NCI-H526 treated with DMSO at 0.1 percent for 48 hours (cell line): ENCODE measurements at places on chromosomes 16 and 17.

DNA sequence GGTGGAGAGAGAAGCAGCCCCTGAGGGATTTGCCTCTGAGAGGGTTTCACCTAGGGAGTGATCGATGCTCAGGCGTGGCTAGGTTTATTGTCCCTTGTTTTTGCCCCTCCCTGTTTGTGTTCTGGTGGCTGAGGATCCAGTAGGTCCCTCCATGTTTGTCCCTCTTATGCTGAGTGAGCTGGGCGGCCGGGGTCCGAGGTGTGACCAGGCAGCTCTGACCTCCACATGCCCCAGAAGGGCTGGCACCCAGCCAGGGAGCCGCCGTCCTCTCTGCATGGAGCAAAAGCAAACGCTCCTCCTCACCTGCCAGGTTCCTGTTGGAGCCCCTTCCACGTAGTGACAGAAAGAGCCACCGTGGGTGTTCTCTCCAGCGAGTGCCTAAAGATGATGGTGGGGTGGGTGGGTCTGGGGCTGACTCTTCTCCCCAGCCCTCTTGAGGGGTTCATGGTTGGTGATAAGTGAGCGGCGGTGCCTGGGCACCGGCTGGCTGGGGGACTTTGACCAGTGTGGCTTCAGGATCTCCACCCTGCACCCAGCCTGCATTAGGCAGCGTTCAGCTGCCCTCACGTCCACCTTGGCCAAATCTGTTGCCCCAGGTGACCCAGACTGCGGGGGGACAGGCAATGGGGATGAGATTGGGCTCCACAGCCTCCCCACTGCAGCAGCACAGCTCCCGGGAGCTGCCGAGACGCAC is 14.1 kb upstream of the NUDT16L1 start:
- DNase-seq = no peak

DNA sequence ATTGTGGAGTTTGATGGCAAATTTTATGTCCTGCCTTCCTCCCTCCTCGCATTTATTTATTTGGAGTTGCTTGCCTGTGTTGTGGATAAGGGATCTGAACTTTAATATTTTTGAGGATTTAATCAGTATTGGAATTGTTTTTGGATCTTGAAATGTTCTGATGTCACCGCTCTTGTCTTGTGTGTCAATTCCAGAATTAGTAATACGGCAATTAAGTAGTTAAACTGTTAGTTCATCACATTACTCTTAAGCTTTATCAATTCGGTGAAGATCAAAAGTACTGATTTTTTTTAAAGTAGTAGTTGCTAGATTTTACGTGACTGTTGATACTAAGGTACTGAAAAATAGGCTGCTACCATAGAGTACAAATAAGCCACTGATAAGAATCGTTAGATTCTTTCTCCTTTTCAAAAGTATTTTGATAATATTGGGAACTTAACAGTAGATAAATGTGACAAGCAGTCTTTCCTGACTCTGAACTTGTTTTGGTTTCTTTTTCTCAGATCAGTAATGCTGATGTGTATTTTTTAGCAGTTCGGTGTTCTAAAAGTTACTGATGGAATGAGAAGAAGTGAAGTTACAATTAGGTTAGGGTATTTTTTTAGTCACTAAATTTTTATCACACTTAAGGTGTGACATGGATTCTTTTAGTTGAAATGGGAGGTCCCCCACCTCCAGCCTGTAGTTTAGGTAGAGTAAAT is 2.0 kb downstream of the RBBP6 start:
- no peak for DNase-seq

GRCh38 chr17:65092262-65092661 is 35.7 kb upstream of the GNA13 start:
- no peak for DNase-seq

GRCh38 chr17:76189741-76190140 is 48.7 kb upstream of the FOXJ1 start:
- DNase-seq = no peak

DNA sequence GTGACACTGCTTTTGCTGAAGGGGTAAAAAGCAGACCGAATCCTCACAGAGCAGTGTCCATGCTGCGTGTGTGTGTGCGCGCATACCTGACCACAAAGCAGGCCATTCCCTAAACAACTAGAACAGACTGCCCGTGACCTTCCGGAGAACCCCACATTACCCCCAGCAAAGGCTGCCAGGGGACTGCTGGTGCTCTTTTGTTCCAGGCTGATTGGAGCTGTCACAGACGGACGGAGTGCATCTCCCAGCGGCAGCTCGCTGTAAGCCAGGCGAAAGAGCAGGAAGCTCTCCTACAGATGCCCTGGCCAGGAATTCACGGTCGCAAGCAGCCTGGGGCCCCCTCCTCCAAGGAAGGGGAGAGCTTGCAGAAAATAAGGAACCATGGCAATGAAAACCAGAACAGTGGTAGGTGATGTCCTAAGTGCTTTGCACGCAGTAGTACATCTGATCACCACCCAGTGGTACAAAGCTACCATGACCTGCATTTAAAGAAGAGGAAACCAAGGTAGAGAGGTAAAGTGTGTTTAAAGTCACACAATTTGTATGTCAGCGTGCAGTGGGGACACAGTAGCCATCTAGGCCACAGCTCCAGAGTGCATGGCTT is 153.4 kb upstream of the DYNLRB2 start:
- DNase-seq = no peak

GRCh38 chr17:7443499-7444485 is 1.1 kb upstream of the CHRNB1 start:
- no peak for DNase-seq

DNA sequence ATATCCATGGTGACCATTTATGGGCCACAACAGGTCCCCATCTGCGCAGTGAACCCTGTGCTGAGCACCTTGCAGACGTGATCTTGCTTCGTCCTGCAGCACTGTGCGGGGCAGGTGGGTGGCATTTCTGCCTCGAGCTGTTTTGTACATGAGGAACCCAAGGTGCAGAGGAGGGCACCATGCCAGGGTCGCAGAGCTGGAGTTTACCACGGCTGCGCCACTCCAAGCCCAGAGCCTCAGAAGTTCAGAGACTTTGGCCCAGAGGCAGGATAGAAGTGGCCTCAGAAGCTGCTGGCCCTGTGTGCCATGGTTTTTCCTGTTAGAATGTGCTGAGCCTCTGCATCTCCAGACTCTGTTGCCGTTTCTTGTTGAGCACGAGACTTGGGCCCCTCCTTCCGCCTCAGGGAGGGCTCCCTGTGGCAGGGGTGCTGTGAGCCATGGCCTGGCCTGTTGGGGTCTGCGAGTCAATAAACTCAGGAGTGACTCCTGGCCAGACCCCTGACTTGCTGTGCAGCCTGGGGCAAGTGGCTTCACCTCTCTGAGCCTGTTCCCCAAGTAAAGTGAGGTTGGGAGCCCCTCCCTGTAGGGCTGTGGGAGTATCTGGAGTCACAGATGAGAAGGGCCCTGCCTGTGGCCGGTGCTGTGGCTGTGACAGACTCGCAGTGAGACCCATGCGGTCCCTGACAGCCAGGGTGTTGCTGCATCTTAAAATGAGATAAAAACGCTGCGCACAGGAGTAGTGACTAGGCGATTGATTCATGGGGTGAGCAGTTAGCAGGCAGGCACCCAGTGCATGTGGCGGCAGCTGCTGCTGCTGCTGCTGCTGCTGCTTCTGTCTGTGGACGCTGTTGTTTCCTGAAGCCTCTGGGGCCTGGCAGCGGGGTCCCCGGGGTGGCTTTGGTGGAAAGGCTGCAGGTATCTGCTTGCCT is 11.8 kb downstream of the MAP2K3 start:
- no peak for DNase-seq

DNA sequence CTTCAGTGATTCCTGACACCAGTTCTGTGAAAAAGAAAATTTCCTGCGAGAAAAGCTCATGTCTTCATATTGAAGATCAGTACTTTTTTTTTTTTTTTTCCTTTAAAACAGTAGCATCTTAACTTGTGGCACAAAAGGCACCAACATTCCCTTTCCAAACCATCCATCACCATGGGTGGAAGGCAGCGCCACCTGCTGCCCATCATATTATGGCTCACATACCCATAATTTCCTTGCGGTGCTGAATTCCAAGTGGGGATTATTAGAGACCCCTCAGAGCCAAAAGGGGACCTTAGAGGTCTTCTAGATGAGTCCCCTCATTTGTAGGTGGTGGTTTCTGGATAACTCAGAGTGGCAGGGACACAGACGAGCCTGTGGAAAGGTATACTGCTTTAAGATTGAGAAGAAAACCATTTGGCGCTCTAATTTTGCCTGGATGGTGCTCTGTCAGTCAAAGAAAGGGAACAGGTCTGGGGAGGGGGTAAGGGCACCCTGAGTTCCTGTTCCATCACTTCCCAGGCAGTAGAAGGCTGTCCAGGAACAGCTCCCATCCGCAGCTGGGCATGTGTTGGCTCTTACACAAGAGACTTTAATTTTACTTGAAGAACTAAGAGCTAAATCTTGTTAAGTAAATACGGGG is 7.9 kb upstream of the SOST start:
- no peak for DNase-seq

GRCh38 chr17:9766970-9767369 is 24.4 kb downstream of the DHRS7C start:
- DNase-seq = no peak
